ENCODE measurements at places on chromosomes 13 and 19. TPM values are rescaled to one million over a fixed set of nuclear protein-coding genes. Genes with fewer than 3 reads are reported as not detected.

DNA sequence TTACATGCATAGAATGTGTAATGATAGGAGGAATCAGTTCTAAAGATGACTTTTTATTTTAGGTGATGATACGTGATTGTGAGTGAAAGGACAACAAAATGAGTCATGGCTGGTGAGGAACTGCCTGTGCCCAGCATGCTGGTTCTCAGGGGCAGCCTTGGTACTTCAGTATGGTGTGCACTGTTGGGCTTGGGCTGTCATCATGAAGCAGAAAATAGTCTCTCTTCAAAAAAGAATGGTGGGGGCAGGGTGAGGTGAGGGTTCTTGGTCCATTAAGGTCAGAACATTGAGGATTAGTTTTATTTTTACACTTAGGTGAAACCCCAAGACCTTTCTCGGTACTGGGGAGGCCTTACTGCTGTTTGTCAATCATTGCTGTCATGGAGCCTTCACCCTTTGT is 309.5 kb downstream of the MTUS2 start:
- DNase-seq = no peak

GRCh38 chr19:16076958-16077611 is 790 bp downstream of the TPM4 start:
- no peak for DNase-seq

- no peak for DNase-seq
These were observed 21.6 kb upstream of the MRI1 start for GRCh38 chr19:13742756-13743155.

DNA sequence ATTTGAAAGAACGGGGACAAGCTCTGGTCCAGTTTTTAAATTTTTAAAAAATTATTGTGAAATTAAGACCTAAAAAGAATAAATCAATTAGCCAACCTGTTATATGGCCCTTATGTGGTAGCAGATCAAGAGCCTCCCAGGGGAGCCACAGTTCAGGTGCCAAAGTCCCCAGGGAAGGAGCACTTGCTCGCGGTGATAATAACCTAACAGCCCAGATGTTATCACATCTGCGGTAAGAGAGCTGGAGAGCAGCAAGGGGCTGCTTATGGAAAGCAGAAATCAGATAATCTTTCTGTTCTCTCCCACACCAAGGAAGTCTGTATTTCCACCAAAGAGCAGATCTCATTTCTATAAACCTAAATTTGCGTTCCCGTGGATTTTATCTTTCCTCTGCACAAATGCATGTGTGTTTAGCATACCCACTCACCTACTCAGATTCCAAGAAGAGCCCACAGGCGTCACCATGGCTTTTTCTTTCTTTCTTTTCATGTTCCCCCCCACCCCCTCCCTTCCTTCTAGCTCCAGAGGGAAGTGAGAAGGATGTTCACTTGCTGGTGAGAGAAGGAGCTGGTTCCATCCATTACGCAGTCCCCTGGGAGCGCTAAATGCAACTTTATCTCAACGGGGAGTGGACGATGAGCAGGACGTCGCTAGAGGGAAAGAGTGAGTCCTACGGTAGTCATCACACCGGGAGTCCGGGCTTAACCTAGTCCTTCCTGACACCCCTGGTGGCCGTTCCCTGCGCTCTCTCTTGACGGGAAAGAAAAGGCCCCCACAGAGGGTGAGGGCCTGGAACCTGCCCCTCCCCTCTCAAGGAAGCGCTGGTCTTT is 1.6 kb upstream of the POU4F1 start:
- no peak for DNase-seq

DNA sequence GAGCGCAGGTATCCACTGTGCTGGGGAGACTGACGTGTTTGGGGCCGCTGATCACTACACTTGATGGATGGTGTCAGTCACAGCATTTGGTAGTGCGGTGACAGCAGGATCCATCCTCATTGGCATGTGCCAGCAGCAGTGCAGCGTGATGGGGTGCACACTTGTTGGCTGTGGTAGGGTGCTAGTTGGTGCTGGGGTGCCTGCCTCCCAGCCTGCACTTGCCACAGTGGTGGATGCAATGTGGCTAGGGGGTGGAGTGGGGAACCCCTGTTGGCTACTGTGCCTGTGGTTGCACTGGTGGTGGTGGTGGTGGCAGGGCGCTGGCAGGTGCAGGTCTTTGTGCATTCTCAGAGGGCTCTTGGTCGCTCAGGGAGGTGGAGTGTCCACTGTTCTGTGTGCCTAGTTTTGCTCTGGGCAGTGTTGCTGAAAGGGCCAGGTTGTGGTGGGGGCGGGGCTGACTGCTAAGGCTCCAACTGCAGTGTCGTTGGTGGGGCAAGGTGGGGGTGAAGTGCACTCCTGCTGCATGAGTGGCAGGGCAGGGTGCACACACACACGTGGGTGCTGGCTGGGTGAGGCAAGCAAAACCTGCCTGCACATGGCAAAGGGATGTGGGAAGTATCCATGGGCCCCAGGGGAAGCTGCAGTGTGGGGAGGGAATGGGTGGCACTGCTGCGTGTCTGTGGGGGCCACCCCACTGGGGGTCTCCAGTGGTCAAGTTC is 84.8 kb downstream of the ZMYM2 start:
- no peak for DNase-seq

- no peak for DNase-seq
These were observed 180.4 kb downstream of the RBM26 start for GRCh38 chr13:79225487-79226232.

GRCh38 chr19:17685451-17686022 is 2.6 kb downstream of the UNC13A start:
- DNase-seq = no peak

DNA sequence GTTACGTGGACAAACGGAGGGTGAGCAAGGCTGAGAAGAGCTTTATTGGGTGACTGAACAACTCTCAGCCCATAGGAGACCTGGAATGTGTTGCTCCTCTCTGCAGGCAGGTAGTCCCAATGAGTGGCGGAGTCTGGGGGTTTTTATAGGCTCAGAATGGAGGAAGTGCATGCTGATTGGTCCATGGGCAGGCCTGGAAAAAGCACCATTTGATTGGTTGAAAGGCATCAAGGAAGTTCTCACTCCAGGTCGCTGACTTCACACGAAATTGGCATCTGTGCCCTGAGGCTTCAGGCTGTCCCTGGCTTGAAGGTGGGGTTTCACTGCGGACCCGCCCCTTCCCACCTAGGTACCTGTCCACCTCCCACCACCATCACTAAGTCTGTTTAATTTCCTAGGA is 65.4 kb downstream of the SPATA13 start:
- DNase-seq = no peak

GRCh38 chr13:112723771-112724170 is 33.9 kb downstream of the ATP11A start:
- DNase-seq = no peak

Gene NUMBL
- polyA plus RNA-seq = 32.6 TPM

Gene NXNL1
- not detected for polyA plus RNA-seq

Gene RXFP2
- polyA plus RNA-seq = 0.05 TPM

Gene CCL25
- polyA plus RNA-seq = not detected

Gene BBC3
- 2.4 TPM for polyA plus RNA-seq

Gene PALM3
- 0.28 TPM for polyA plus RNA-seq

Gene CEACAM3
- polyA plus RNA-seq = not detected

Gene IZUMO1
- polyA plus RNA-seq = 2.0 TPM

Gene ZNF350
- 7.0 TPM for polyA plus RNA-seq

Gene TBXA2R
- polyA plus RNA-seq = 1.7 TPM
